ENCODE measurements at places on chromosomes 5 and 9. TPM values are rescaled to one million over a fixed set of nuclear protein-coding genes. Genes with fewer than 3 reads are reported as not detected.

GDNF gene
- 0.52 TPM for total RNA-seq

PRR16 gene
- total RNA-seq, result 4.7 TPM

ADAMTS12 gene
- total RNA-seq, result 19.3 TPM

NUP155 gene
- 42.3 TPM for total RNA-seq

ANKRD33B gene
- total RNA-seq, result 2.6 TPM

CYLC2 gene
- total RNA-seq, result not detected

SNX30 gene
- 8.9 TPM for total RNA-seq

IFNA10 gene
- not detected for total RNA-seq

WDR38 gene
- not detected for total RNA-seq

MAP1B gene
- total RNA-seq, result 22.4 TPM

RAB3C gene
- total RNA-seq, result 0.52 TPM

KIF12 gene
- total RNA-seq, result not detected

PCDHGA8 gene
- total RNA-seq, result 3.7 TPM

SPINK6 gene
- not detected for total RNA-seq

PCDHA12 gene
- total RNA-seq, result not detected

OTP gene
- not detected for total RNA-seq

STPG3 gene
- total RNA-seq, result not detected

CCDC192 gene
- total RNA-seq, result not detected

GOLGA1 gene
- 11.0 TPM for total RNA-seq

SPATA31C1 gene
- total RNA-seq, result not detected

CDX1 gene
- not detected for total RNA-seq

DHFR gene
- 13.0 TPM for total RNA-seq

IFNA2 gene
- not detected for total RNA-seq

PCDHB9 gene
- 1.0 TPM for total RNA-seq

GFI1B gene
- 1.0 TPM for total RNA-seq

CPLANE1 gene
- 35.5 TPM for total RNA-seq

ADAMTS2 gene
- total RNA-seq, result 29.7 TPM

SPOCK1 gene
- 3.7 TPM for total RNA-seq

TAF11L5 gene
- total RNA-seq, result not detected

CDO1 gene
- 24.0 TPM for total RNA-seq

SLC22A4 gene
- 3.1 TPM for total RNA-seq

All from skeletal muscle tissue (tissue), 5 donors.